ENCODE measurements at places on chromosomes 3 and 15. TPM values are rescaled to one million over a fixed set of nuclear protein-coding genes. Genes with fewer than 3 reads are reported as not detected.

DNA sequence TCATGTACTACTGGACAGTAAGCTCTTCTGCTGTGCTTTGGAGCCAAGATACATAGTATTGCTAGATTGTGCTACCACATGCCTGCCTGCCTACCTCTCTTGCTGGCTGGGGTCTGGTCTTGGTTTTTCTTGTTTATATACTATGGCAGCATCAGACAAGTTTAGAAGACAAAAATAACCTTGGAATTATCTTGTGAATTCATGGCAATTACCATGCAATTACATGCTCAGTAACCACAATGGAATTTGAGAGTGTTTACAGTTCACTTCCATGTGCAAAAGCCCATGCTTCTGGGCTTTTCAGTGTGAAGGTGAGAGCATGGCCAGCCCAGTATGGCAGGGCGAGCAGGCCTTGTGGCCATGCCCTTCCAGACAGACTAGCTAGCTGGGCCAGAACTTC lies 48.0 kb upstream of the C15orf61 start:
- H3K27me3 ChIP-seq, result peaks cover 20% of the 10 kb centered on the region
- H3K4me3 ChIP-seq, result no peak overlapping the region
- no peak for DNase-seq
- no peak overlapping the region for H3K27ac ChIP-seq
- peaks cover 5% of the 10 kb centered on the region for H3K4me1 ChIP-seq

- H3K4me1 ChIP-seq, result no peaks in the 10 kb centered on the region
- no peaks in the 10 kb centered on the region for H3K27me3 ChIP-seq
- H3K27ac ChIP-seq, result no peak overlapping the region
- H3K36me3 ChIP-seq, result peaks cover 14% of the 10 kb centered on the region
Observed at GRCh38 chr15:43151688-43152087, 18.3 kb downstream of the TMEM62 start.

Gene SORD
- total RNA-seq, result 75.2 TPM

Gene LCTL
- not detected for total RNA-seq

Gene GOLGA6D
- 0.06 TPM for total RNA-seq

DNA sequence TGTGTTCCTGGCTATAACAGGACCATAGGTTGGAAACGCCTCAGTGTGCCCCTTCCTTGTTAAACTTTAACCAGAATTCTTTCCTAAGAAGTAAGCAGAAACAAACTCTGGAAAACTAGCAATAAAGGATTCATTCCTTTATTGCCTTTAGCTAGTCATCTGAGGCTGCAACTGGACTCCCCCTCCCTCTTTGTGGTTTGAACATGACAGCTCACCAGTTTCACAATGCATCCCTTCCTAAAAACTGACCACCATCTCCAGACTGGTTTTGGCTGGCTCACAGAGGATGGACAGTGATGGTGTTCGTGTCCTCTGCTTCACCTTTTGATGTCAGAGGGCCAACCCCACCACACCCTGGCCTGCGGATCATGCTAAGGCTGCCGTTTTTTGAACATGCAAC lies 27.9 kb upstream of the TGFBR2 start:
- no peak for DNase-seq
- no peaks in the 10 kb centered on the region for H3K36me3 ChIP-seq
- peaks cover 5% of the 10 kb centered on the region for H3K4me1 ChIP-seq

DNA sequence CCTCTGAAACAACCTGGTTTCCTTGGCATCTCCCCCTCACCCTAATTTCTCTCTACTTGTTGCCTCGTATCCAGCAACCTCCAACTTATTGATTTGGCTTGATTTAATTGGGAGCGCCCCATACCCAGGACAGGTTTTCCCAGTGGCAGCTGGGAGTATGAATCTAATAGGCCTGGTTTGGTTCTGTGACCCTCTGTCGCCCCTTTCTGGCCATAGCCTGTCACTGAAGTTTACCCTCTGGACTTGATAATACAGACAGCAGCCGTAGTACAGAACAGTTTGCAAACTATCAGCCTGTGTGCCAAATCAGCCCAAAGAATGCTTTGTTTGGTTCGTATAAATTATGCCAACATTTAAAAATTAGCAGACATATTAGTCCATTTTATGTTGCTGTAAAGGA lies 525.1 kb upstream of the GOLIM4 start:
- DNase-seq, result peak; percentile 37
- H3K4me3 ChIP-seq, result no peak overlapping the region
- peaks cover 70% of the 10 kb centered on the region for H3K4me1 ChIP-seq
- H3K27ac ChIP-seq, result peak overlapping the region; percentile 81
- no peaks in the 10 kb centered on the region for H3K36me3 ChIP-seq

Gene PTX3
- total RNA-seq, result 1.7 TPM

DNA sequence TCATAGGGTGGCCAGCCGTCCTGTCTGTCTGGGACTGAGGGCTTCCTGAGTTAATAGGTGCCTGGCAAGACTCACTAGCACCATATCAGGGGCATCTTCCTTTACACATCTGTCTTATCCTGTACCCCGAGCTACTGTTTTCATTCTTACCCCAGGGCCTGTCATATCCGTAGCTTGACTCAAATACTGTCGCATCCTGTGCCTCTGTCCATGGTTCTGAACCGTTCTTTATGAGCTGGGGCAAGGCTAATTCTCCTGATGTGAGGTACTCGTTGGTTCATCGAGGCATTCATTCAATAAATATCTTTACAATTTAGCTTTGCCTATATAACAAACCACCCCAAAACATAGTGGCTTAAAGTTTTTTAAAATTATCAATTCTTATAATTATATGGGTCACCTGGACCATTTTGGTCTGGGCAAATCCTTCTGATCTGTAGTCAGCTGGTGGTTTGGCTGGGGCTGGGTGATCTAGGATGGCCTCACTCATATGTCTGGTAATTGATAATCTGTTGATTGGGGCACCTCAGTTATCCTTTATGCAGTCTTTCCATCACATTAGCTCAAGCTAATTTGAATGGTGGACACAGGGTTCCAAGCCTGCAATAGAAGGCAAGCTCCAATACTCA lies 121.2 kb downstream of the TLE3 start:
- peak; percentile 90 for DNase-seq
- H3K4me1 ChIP-seq, result no peaks in the 10 kb centered on the region
- H3K36me3 ChIP-seq, result no peaks in the 10 kb centered on the region
- no peak overlapping the region for H3K4me3 ChIP-seq
- peaks cover 13% of the 10 kb centered on the region for H3K27me3 ChIP-seq
- H3K27ac ChIP-seq, result no peak overlapping the region

DNA sequence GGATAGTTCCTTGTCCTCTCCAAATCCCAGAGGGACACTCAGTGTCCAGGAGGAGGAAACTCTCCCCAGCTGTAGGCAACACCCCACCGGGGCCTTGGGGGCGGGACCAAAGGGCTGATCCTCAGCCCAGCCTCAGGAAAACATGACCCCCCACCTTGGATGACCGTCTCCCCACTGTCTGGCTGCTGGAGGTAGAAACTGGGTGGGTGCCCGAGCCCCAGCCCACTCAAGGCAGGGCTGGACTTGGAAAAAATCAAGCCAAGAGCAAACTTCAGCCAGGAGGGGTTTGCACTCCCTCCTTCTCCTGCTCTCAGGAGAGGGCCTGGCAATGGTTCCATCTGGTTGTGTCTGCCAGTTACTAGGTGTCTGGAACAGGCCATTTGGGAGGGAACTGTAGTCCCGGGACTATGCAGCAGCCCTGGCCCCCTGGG lies 3.6 kb upstream of the RASL12 start:
- H3K36me3 ChIP-seq, result no peaks in the 10 kb centered on the region
- no peak overlapping the region for H3K27ac ChIP-seq
- H3K4me1 ChIP-seq, result peaks cover 34% of the 10 kb centered on the region
- H3K4me3 ChIP-seq, result no peak overlapping the region

- peak overlapping the region; percentile 43 for H3K27ac ChIP-seq
- H3K27me3 ChIP-seq, result no peaks in the 10 kb centered on the region
- H3K36me3 ChIP-seq, result no peaks in the 10 kb centered on the region
- H3K4me3 ChIP-seq, result no peak overlapping the region
- no peaks in the 10 kb centered on the region for H3K4me1 ChIP-seq
Observed at GRCh38 chr3:195698647-195699387, 22.0 kb upstream of the MUC20 start.

DNA sequence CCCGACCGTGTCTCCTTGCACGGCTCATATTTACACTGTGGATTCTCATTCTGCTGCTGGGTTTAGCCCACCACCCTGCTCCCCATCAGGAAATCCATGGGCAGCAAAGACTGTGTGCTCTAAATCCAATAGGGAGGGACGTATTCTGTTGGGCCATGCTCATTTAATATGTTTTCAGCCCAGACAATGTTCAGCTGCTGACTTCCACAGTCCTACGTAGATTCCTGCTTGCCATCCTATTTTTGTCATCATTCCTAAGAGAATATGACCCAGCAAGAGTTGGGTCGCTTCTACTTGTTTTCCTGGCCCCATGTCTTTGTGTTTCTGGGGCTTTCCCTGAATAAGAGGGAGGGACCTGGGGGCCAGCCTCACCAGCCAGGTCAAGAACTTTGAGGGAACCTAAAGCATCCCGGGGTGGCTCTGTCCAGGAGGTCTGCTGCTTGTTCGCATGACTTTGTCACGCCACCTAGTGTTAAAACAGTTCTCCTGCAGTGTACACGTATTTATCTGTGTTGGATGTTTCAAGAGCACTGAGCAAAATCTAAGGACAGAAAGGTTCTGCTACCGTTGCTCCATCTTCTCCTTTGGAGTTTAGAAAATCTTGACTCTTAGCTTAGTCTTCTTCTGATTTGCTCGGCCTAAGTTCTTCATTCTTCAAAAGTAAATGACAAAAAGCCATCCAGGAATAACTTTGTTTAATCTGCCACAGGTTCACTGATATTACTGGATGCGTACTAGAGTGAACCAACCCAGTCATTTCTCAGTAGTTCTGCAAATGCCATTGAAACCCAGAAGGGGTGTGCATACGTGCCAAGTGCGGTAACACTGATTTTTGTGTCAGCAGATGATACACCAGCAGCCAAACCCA lies 79.8 kb upstream of the NR2E3 start:
- peaks cover 9% of the 10 kb centered on the region for H3K4me1 ChIP-seq
- DNase-seq, result peak; percentile 69
- no peaks in the 10 kb centered on the region for H3K27me3 ChIP-seq
- H3K4me3 ChIP-seq, result no peak overlapping the region
- H3K36me3 ChIP-seq, result no peaks in the 10 kb centered on the region
- H3K27ac ChIP-seq, result no peak overlapping the region

GRCh38 chr3:185340751-185341150 lies 22.2 kb upstream of the MAP3K13 start:
- no peaks in the 10 kb centered on the region for H3K4me1 ChIP-seq
- no peak overlapping the region for H3K27ac ChIP-seq
- no peak overlapping the region for H3K4me3 ChIP-seq
- DNase-seq, result no peak

Gene GPR160
- total RNA-seq, result not detected

GRCh38 chr3:77577264-77577663 lies 537.4 kb downstream of the ROBO2 start:
- no peaks in the 10 kb centered on the region for H3K27me3 ChIP-seq
- no peak overlapping the region for H3K4me3 ChIP-seq
- H3K36me3 ChIP-seq, result no peaks in the 10 kb centered on the region
- H3K4me1 ChIP-seq, result no peaks in the 10 kb centered on the region
- H3K27ac ChIP-seq, result no peak overlapping the region
- DNase-seq, result no peak

Gene HHLA2
- 0.48 TPM for total RNA-seq

DNA sequence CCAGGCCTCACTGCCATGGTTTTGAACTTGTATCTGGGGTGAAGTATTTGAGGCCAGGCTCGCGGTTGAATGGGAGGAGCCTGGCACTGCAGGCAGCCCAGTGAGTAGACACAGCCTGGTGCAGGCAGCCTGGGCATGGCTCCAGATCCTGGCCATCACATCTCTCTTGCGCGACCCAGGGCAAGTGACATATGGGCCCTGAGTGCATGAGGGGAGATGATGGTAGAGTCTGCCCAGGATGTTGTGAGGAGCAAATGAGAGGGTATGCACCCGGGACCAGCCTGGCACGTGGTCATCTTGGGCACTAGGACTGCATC lies 103.5 kb downstream of the TBC1D2B start:
- no peaks in the 10 kb centered on the region for H3K27me3 ChIP-seq
- H3K36me3 ChIP-seq, result no peaks in the 10 kb centered on the region
- H3K4me3 ChIP-seq, result no peak overlapping the region
- peaks cover 16% of the 10 kb centered on the region for H3K4me1 ChIP-seq
- peak overlapping the region; percentile 51 for H3K27ac ChIP-seq

- DNase-seq, result no peak
- H3K4me3 ChIP-seq, result no peak overlapping the region
- H3K36me3 ChIP-seq, result no peaks in the 10 kb centered on the region
Observed at GRCh38 chr3:42101048-42101447, 9.9 kb downstream of the TRAK1 start.

GRCh38 chr3:151227266-151227806 lies 24.3 kb upstream of the GPR171 start:
- H3K4me3 ChIP-seq, result no peak overlapping the region
- no peaks in the 10 kb centered on the region for H3K36me3 ChIP-seq
- H3K27ac ChIP-seq, result peak overlapping the region; percentile 49
- no peaks in the 10 kb centered on the region for H3K27me3 ChIP-seq

Gene DZIP3
- total RNA-seq, result 31.2 TPM

DNA sequence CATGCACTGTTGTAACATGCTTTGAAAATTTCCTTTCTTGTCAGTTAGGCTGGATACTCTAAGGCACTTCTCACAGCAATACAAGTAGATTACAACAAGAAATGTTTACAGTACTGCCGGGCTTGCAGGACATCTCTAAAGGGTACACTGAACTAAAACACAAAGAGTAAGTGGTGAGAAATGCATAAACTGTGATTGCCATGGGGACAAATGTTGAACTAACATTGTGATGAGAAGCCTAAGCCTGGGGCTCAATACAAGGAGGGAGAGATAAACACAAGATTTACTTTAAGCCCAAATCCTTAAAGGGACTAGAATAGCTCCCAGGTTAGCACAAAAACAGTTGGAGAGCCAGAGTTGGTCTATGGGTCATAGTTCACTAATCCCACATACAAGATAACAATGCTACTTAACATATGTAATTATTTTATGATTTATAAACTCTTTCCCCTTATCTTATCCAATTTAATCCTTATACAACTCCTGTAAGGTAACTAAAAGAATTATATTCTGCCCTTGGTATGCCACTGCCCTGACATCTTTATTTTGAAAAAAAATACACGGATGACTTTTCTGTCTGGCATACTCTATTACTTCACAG lies 126.9 kb downstream of the THRB start:
- H3K36me3 ChIP-seq, result no peaks in the 10 kb centered on the region
- H3K4me1 ChIP-seq, result no peaks in the 10 kb centered on the region
- no peak overlapping the region for H3K27ac ChIP-seq
- H3K4me3 ChIP-seq, result no peak overlapping the region
- no peaks in the 10 kb centered on the region for H3K27me3 ChIP-seq
- DNase-seq, result no peak

DNA sequence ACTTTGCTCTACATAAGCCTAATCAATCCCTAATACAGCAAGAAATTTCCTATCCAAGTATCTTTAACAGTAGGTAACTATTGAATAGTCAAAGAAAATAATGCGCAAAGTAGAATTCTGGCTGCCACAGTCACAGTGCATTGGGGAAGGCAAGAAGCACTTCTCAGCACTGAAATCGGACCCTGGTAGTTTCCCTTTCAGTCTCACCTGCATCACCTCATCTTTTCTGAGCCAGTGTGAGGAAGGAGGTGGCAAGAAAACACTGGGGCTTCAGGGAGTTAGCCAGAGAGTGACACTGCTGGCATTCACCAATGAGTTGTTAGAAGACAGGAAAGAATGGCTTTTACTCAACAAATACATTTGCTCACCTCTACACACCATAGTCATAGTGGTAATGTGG lies 8.3 kb downstream of the TRIM42 start:
- H3K27me3 ChIP-seq, result no peaks in the 10 kb centered on the region
- no peak overlapping the region for H3K27ac ChIP-seq
- DNase-seq, result no peak
- H3K4me1 ChIP-seq, result no peaks in the 10 kb centered on the region
- H3K4me3 ChIP-seq, result no peak overlapping the region

GRCh38 chr15:98562331-98562937 lies 85.9 kb upstream of the IGF1R start:
- H3K36me3 ChIP-seq, result no peaks in the 10 kb centered on the region
- H3K4me1 ChIP-seq, result no peaks in the 10 kb centered on the region
- no peak overlapping the region for H3K4me3 ChIP-seq
- no peaks in the 10 kb centered on the region for H3K27me3 ChIP-seq
- H3K27ac ChIP-seq, result no peak overlapping the region
